Left ventricle myocardium inferior (tissue), 1 donor: ENCODE measurements at places on chromosomes 7 and 10. TPM values are rescaled to one million over a fixed set of nuclear protein-coding genes. Genes with fewer than 3 reads are reported as not detected.

Gene GBX1
- 1.9 TPM for total RNA-seq

- DNase-seq, result no peak
- H3K4me3 ChIP-seq, result no peak overlapping the region
- no peak overlapping the region for H3K27ac ChIP-seq
- no peaks in the 10 kb centered on the region for H3K36me3 ChIP-seq
- no peaks in the 10 kb centered on the region for H3K27me3 ChIP-seq
- H3K4me1 ChIP-seq, result peaks cover 3% of the 10 kb centered on the region
Measured at GRCh38 chr10:109987452-109988211, 20.2 kb upstream of the ADD3 start.

GRCh38 chr7:106793015-106793975 lies 71.8 kb upstream of the PIK3CG start:
- no peaks in the 10 kb centered on the region for H3K36me3 ChIP-seq
- no peaks in the 10 kb centered on the region for H3K4me1 ChIP-seq
- peaks cover 18% of the 10 kb centered on the region for H3K27me3 ChIP-seq
- no peak overlapping the region for H3K4me3 ChIP-seq

Gene CFAP46
- total RNA-seq, result 0.99 TPM
